Fibroblast of skin of back (primary cell): ENCODE measurements at places on chromosomes 13 and 19.

DNA sequence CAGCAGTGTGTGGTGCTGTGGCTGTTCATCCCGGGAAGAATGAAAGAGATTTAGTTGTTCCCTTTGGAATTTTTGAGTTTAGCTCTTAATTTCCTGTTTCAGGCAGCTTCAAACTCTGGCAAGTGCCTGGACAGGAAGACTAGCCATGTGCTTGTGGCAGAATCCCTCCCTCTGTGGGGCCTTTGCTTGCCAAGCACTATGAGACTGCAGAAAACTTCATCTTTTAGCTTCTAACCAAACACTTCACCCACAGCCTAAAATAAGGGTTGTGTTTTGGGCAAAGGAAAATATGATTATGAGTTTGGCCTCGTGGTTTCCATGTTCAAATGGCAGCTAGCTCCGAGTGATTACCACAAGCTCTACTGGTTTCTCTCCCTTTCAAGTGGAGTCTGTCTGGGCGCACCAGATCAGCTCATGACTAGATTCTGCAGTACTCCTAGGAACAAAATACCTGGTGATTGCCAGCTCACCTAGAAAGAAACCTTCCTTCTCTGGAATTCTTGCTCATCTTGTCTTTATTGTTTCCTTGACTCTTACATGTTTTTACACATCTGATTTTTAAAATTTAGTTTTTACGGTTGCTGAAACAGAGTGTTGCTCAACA is 707.5 kb downstream of the SLITRK6 start:
- no peak for DNase-seq

DNA sequence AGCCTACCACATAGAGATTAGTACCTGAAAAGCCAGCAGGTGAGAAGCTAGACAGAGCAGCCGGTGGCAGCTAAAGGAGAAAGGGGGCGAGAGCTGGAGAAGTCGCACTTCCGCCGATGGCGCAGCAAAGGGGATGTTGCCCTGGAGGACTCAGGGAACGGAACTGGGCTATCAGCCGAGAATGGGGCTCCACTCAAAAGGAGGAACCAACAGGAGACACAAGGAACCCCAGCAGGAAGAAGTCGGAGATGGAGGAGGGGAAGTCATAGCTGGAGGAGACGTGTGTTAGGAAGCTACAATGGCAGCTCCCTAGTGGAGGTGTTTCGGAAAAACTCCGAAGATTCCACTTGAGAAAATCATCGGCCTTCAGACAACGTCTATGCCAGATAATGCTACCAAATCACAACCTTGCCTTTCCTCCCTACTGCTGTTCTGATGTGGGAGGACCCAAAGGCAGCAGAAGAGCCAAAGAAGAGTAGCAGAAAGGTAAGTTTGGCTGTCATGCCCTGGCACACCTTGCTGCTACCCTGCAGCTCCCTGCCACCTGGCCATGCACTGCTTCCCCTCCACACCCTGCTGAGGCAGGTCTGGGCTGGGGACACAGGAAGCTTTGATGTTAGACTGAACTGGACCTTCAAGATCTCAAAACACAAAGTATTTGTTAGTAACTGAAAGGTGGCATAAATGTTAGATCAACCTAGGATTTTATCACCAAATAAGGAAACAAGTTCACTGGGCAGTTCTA is 127.9 kb downstream of the DLEU7 start:
- no peak for DNase-seq

- DNase-seq: peak; percentile 98
These were observed at the start of gene KLF12 for GRCh38 chr13:74134221-74134776. Gene KLF12 (minus strand): TSS chr13:74134404.

- no peak for DNase-seq
These were observed 11.6 kb downstream of the XAB2 start for GRCh38 chr19:7617735-7618134.

- peak; percentile 7 for DNase-seq
These were observed 12.9 kb upstream of the PCCA start for GRCh38 chr13:100075700-100076587.

- DNase-seq: no peak
These were observed 653 bp downstream of the CLEC4M start for GRCh38 chr19:7763696-7764095.

DNA sequence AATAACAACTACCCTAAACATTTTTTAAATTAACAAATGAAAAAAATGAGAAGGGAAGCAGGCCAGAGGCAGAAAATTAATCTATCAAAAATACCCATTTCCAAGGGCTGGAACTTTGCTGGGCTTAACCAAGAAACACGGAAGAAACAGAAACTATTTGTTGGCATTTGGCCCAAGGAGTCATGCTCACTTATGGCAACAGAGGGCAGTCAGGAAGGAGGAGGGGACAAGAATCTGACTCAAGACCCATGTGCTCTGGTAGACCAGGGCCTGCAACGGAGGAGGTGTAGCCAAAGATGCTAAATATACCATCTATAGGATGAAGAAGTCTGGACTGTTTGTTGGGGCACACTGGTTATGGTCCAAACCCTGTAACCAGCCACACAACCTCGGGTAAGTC is 496.7 kb downstream of the COG6 start:
- peak; percentile 76 for DNase-seq

GRCh38 chr19:55563261-55563690 is 17.4 kb downstream of the ZNF579 start:
- no peak for DNase-seq

GRCh38 chr13:59750860-59751259 is 412.9 kb downstream of the DIAPH3 start:
- DNase-seq: peak; percentile 79

GRCh38 chr19:47109541-47110375 is 3.8 kb downstream of the ZC3H4 start:
- DNase-seq: peak; percentile 47

DNA sequence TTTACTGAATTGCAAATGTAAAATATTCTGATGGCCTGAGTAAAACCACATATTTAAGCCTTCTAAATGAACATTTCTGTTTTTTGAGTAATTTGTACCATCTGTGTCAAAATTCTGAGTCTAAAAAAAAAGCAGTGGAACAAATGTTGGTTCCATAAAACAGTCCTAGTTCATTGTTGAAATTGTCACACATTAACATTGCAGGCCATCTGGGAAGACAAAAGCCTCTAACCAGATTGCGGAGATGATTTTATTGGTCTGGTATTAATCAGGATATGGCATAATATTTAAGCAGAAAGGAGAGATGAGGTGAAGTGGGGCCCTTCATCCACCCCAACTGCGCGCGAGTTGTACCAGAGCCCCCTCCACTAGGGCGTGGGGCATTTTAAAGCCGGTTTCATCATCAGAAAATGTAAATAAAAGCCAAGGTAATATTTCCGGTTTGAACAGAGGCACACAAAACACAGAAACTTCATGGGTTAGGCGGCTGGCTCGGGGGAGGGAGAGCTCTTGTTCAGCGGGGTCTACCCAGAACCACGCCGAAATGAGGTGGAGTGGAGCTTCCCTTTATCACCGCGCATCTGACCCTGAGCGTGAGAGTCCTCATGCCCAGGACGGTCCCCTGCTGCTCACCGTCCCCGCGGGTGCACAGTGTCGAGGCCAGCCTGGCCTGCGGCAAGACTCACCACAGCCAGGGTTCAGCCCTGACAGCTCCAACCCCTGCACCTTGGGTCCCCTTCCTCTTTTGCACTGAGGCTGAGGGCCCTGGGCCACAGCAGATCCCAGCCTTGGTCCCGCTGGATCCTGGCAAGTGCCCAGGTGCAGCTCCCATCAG is 169.2 kb downstream of the URI1 start:
- DNase-seq: no peak

DNA sequence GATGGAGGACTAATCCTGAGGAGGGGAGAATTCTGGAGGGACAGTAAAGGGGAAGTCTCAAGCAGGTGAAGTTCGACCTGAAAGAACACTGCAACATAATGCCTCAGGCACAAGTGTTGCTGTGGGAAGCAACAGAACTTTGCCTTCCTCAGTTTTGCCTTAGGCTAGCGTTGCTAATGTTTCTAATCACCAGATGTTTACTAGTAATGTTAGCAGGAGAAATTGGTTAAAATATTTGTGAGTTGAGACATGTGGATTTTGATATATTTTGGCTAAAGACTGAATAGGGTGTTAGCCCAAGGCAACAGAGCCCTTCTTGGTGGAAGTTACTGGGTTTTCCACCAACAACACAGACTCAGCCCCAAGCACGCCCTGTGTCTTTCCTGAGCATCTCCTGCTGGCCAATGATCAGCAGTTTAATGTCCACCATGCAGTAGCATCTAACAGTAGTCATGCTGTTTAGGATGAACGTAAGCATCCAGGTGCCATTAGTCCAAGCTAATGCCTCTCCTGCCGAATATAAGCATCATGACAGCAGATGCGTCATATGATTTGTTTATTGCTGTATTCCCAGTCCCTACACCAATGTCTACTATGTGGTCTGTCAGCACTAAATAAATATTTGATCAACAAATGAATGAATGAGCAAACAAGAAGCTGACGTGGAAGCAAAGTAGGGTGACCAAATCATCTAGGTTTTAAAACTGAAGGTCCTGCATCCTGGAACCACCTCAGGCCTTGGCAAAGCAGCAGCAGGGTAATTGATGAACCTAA is 511.9 kb upstream of the HTR2A start:
- no peak for DNase-seq

DNA sequence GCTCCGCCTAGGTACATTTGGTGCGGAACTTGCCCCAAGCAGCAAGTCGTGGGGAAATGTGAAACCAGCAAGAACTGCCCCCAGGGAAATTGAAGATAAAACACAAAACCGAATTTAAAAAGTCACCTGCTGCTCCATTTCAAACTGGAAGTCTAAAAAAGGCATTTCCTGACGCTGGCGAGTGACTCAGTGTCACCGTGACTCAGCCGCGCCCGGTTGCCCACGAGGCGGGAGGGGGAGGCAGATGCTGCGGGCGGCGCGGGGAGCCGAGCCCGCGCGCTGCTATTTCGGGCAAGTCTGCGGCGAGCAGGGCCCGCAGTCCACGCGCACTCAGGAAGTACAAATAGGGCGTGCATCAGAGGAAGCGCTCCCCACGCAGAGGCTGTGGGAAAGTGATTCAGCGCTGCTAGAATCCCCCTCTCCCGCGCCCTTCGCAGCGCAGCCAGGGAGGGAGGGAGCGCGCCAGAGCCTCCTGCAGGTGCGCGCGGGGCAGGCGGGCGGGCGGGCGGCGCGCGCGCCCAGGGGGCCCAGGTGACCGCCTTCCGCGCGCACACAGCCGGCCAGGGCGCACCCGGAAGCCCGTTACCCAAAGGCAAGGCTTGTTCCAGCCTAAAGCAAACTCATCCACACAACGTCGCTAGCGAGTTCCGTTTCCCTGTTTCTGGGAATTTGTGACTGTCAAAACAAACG is 168.8 kb downstream of the COL4A1 start:
- peak; percentile 83 for DNase-seq

- no peak for DNase-seq
These were observed 640.7 kb downstream of the LIG4 start for GRCh38 chr13:107574517-107575210.

- peak; percentile 18 for DNase-seq
These were observed 459 bp downstream of the PCDH20 start for GRCh38 chr13:61415058-61415721.

DNA sequence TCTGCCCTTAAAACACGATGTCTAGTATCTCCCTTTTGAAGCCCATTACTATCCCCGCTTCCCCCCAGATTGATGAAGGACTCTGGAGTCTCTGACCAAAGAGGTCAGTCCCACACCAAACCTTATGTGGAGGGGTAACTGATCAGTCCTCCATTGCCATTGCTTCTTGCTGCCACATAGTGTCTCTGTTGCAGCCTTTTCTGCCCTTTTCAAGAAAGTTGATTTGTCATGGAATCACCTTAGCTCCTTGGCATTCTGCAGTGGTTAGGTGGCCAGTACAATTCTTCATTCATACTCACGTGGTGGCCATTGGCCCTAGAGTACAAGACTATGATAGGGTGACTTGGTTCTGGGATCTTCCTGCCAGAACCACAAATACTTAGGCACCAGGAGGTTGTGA is 8.4 kb upstream of the HTR2A start:
- DNase-seq: no peak

- no peak for DNase-seq
These were observed 80.7 kb downstream of the RNASEH2B start for GRCh38 chr13:50990065-50990817.

- no peak for DNase-seq
These were observed 88.1 kb upstream of the SOX21 start for GRCh38 chr13:94800423-94800822.

DNA sequence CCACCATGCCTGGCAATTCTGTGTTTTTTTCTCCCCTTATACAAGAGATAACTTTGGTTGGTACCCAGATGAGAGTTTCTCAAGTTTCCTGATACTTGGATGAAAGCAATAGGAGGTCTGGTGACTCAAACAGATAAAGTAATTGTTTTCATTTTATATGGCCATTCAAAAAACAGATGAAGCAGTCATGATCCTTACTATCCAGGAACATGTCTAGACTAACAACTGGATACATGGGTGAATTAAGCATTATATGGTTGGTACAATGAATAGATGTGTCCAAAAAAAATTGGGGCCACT is 8.5 kb downstream of the ZNF430 start:
- no peak for DNase-seq

GRCh38 chr19:11091703-11092153 is 2.5 kb downstream of the LDLR start:
- DNase-seq: peak; percentile 93

- peak; percentile 72 for DNase-seq
These were observed 1.3 kb downstream of the IL11 start for GRCh38 chr19:55368701-55369563.

- no peak for DNase-seq
These were observed at the start of gene A1BG for GRCh38 chr19:58352760-58353671. Gene A1BG (minus strand): TSS chr19:58353492. CDS start chr19:58353437, 55 bp downstream.

GRCh38 chr19:12137221-12137940 is 2.8 kb downstream of the ZNF20 start:
- no peak for DNase-seq

DNA sequence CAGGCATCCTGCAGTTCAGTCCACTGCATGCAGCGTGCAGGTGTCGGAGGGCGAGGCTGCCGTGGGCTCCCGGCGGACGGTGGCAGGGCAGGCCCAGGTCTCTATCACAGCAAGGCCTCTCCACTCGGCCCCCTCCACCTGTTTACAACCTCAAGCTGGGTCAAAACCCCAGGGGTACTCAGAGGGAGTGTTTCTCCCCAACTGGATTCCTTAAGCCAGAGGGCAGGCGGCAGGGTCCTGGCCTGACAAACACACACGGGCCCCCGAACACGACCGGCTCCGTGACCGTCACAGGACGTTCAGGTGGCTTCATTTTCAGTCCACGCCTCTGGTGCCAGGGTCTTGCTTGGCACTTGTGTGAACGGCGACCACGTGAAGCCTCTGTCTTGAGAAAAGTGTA is 23.5 kb downstream of the RASA3 start:
- no peak for DNase-seq

DNA sequence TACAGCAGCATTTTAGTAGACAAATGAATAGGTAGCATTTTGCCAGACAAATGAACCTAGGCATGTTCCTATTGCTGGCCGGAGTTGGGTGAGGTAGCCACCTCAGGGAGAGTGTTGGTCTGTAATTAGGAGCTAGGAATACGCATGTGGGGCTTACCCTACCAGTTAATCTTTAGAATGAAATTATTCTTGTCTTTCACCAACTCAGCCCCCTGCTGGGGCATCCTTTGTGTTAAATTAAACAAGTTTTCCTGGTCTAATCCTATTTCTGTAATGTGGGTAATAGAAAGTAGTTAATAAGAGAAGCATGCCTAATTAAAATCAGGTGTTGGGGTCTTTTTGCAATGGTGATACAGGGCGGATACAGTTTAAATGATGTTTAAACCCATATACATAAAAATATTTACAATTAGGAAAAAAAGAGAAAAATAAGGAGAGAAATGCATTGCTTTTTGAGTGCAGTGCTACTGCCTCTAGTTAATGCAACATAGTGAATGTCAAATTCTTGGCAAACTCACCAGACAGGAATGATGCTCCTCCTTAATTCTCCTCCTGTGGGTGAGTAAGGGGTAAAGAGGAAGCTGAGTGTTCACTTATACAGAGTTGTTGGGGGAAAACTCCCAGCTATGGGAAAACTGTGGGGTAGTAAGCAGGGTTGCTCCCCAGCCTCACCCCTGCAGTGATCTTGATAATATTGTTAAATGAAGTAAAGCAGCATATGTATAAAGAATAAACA is 276.4 kb upstream of the EDNRB start:
- DNase-seq: peak; percentile 56
